Fibroblast of the conjunctiva (primary cell): ENCODE measurements at places on chromosomes 5 and 9.

- DNase-seq, result no peak
These were observed 101.4 kb upstream of the STC2 start for GRCh38 chr5:173429489-173430150.

DNA sequence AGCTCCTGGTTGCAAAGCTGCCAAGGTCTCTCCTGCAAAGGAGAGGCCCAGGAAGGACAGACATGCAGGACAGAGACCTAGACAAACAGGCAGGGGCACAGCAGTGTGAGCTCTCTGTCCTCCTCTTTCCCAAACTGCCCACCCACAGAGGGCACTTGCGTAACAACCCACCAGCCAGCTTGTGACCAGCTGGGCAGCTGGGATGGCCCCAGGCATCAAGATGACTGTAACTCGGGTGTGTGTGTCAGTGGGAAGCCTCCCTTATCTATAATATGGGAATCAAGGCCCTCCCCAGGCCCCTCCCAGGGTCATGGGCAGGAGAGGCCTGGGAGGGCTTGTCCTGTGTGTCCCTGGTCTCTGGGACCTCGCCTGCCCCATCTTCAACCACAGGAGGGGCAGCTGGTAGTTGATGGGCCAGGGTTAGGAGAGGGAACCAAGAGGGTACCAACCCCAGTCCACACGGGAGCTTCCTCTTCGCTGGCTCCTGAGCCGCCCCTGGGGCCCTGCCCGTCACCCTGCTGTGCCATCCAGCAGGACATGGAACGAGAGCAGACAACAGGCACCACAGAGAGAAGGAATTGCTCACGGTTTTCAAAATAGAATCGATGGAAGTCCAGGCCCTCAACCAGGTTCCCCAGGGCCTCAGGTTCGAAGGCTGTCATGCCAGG lies 37.9 kb downstream of the SLC6A7 start:
- no peak for DNase-seq

DNA sequence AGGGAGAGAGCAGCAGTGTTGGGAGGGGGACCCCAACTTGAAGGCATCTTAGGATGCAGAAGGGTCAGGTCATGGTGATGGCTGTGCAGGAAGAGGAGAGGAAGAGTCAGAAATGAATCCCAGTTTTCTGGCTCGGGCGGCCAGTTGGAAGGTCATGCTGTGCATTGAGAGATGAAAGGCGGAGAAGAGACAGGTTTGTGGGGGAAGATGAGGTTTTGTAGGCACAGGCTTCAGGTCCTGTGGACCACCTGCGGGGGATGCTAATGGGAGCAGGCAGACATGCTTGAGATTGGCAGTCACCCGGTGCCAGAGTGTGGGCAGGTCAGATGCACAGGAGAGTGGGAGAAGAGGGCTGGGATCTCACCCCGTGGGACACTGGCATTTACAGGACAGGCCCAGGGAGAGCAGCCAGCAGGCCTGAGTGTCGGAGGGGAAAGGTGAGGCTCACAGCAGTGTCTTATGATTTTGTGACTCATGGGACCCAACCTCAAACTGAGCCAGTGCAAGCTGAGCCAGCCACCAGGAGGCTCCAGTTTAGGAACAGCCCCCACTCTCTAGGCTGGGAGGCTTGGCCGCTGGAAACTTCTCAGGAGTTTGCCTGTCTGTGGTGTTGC lies 17.5 kb downstream of the STXBP1 start:
- no peak for DNase-seq

GRCh38 chr5:113612060-113612496 lies 98.6 kb downstream of the YTHDC2 start:
- DNase-seq, result peak; percentile 16

DNA sequence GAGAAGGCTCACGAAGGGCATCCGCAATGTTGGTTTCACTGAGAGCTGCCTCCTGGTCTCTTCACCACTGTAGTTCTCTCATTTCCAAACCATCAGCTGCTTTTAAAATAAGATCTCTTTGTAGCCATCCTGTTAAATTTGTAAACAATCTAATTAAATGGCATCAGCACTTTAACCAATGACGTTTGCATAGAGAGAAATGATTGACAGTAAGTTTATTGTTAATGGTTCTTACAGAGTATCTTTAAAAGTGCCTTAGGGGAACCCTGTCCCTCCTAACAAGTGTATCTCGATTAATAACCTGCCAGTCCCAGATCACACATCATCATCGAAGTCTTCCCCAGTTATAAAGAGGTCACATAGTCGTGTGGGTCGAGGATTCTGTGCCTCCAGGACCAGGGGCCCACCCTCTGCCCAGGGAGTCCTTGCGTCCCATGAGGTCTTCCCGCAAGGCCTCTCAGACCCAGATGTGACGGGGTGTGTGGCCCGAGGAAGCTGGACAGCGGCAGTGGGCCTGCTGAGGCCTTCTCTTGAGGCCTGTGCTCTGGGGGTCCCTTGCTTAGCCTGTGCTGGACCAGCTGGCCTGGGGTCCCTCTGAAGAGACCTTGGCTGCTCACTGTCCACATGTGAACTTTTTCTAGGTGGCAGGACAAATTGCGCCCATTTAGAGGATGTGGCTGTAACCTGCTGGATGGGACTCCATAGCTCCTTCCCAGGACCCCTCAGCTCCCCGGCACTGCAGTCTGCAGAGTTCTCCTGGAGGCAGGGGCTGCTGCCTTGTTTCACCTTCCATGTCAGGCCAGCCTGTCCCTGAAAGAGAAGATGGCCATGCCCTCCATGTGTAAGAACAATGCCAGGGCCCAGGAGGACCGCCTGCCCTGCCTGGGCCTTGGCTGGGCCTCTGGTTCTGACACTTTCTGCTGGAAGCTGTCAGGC lies 16.6 kb downstream of the SQSTM1 start:
- DNase-seq, result no peak

- DNase-seq, result no peak
These were observed 11.3 kb downstream of the ALDH7A1 start for GRCh38 chr5:126583761-126584160.

DNA sequence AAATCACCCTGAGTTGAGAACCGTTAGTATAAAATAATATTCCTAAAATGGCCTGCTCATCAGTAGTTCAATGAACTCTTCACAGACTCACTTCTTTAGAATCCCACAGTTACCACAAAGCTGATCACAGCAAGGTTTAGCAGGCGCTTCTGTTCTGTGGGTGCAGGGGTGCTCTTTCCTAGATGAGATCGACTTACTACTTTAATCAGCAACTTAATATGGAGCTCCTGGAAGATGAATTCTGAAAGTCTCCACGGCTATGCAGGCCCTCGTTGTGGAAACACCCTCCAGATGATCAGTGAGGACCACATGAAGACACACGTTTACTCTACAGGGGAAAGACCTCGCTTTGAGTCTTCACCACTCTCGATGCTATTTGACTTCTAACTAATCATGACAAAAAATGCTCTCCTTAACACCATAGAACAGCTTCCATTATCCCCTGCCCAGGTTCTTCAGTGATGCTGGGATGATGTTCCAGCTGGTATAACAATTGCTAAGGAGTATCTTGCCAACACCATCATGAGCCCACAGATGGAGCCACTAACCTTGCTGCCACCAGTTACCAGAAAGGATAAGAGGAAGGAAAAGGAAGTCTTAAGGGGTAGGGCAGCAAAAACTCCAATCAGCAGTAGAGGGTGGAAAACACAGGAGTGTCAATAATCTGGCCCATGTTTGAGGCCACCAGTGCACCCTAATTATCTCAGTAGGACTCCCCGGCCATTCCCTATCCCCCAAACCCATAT lies 17.9 kb upstream of the GPX8 start:
- DNase-seq, result no peak

- DNase-seq, result no peak
These were observed 306.7 kb downstream of the EBF1 start for GRCh38 chr5:158792976-158793375.

DNA sequence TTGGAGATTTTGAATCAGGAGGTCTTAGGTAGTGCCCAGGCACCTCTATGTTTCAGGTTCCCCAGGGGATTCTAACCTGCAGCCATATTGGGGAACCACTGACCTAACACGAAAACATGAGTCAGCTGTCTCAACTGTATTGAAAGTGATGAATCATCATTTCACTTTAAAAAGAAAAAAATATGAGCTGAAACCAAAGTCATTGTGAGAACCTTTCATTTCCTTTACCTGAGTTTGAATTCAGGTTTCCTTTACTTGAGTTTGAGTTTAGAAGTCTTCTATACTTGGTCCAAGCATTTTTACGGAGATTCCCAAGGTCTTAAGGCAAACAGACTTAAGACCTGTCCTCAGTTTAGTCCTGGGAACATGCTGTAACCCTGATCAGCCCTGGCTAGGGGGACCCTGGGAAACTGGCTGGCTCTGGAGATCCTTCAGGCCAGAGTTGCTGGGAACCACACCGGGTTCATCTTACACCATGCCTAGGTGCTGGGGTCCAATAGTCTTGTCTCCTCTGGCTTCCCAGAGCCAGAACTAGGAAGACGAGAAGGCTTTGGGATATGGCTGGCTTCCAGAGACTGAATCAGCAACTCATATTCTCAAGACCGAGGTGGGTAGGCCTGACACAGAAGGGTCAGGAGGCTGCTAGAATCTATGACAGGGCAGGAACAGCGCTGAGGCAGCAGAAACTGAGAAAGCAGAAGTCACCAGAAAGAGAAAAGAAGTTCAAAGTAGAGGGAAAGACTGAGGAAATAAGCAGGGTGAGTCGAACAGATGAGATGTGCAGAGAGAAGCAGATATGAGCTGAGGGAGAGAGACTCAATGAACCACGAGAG lies 16.4 kb upstream of the PDCD1LG2 start:
- no peak for DNase-seq

GRCh38 chr5:74054641-74055421 lies 428.8 kb downstream of the ARHGEF28 start:
- DNase-seq, result no peak

DNA sequence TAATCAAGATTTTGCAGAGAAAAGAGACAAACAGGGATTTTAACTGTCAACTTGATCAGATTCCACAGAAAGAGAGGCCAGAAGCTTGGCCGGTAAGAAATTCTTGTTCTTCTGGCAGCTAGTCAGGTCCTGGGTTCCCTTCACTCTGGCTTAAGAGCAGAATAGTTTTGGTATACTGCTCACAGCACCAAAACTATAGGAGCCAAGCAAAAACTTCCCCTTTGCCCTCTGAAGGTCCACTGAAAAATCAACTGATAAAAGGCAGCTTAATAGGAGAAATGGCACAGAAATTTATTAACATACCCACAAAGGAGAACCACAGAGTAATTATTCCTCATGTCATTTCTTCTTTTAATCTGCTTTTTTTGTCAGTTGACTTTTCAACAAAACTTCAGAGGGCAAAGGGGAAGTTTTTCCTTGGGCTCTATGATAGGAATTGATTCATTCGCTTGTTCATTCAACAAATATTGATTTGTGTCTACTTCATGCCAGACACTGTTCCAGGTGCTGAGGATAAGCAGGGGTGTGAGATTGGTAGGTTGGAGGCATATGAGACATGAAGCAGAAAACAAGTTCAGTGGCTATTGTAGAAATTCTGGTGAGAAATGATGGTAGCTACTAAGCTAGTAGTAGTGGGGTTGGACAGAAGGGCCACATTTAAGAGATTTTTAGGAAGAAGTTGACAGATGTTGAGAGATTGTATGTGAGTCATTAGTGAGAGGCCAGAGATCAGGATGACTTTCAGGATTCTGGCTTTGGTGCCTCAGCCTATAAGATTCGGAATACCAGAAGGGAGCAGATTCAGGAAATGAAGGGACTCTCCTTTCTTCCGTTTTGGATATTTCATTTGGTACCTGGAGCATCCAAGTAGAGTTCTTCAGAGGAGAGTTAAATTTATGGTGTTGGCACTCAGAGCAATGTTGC lies 20.6 kb upstream of the NNT start:
- no peak for DNase-seq

DNA sequence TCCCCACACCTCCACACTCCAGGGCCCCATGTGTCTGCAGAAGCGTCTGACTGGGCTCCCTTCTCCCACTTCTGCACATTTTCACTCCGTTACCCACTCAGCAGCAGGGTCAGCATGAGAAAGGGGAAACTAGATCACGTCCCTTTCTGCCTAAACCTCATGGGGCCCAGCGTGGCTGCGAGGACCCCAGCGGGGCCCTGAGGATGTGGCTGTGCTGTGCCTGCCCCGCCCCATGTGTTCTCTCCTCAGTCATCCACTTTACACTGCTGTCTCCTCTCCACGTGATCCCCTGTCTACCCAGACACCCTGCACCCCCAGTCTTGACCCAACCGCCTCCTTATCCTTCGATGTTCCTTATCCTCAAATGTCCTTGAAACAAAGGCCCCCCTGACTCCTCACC lies 59.8 kb upstream of the OTULINL start:
- no peak for DNase-seq

DNA sequence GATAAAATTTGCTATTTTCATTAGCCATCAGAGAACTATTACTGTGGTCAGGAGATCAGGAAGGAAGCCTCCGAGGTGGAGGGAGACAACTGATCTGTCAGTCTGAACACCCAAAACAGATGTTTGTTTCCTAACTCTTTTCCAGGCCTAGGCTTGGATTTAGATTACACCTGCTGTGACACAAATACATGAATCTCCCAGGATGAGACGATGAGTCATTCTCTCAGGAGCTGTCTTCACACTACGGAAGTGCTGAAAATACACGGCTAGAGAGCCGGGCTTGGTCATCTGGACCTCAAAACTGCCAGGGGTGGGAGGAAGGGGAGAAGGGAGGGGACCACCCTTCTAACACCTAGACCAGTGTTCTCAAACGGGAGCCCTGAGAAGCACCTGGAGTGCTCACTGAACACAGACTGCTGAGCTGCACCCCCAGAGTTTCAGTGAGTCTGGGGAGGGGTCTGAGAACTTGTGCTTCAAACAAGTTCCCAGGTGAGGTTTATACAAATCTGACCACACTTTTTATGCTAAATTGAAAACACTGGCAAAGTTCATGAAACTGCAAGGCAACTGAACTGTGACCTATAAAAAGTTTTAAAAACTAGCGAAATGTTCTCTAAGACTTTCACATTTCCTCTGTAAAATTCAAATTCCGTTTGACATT lies 80.3 kb upstream of the EQTN start:
- DNase-seq, result no peak

DNA sequence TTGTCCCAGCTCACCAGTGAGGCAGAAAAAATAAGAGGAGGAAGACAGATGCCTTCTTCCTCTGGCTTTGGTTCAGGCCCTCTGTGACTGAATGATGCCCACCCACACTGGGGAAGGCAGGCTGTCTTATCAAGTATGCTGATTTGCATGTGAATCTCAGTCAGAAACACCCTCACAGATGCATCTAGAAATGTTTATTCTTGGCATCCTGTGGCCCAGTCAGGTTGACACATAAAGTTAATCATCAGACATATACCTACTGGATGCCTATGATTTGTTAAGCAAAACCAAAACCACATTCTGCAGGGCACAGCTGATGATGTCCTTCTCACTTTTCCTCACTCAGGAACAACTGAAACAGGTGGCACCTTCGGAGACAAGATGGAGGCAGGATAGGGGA lies 243.4 kb upstream of the KCNN2 start:
- DNase-seq, result no peak

DNA sequence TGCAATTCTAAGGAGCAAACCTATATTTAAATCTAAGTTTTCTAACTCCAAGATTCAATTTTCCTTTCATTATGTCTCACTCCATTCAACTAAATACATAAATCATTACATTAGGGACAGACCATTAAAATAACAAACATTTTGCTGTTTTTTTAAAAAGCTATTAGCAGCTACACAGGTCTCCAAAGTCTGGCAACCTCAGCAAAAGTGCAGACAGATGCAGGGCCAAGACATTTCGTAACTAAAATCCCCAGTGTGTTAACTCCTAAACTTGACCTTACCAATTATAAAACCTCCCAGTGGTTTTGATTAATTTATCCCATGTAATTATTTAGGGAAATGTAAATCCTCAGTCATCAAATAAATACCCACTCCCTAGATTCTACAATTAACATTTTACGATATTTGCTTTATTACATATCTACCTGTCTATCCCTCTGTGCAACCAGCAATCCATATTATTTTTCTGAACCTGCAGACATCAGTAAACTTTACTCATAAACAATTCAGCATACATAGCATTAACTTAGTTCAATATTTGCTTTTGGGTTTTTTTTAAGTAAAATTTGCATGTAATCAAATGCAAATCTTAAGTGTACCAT lies 64.7 kb downstream of the RGS7BP start:
- DNase-seq, result no peak
